Tibial nerve (tissue), 4 donors: ENCODE measurements at places on chromosomes 12 and 14.

DNA sequence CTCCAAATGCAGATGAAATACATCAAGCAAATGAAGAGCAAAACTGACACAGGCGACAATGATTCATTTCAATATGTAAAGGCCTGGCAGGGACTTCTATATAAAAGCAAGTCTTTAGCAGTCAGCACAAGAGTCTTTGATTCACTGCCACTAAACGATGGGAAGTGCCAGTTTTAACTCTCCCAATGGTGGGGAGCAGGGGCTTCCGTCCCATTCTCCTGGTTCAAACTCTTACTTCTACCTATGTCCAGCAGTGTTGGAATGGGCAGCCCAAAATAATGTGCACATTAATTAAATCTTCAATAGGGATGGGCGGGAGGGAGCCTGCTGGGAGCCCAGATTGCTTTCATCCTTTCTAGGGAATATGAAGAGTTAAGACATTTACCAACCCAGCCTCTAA is 97.5 kb upstream of the MDM1 start:
- DNase-seq: no peak
- no peak overlapping the region for H3K27ac ChIP-seq
- H3K4me3 ChIP-seq: no peak overlapping the region
- no peaks in the 10 kb centered on the region for H3K36me3 ChIP-seq
- H3K27me3 ChIP-seq: no peaks in the 10 kb centered on the region

DNA sequence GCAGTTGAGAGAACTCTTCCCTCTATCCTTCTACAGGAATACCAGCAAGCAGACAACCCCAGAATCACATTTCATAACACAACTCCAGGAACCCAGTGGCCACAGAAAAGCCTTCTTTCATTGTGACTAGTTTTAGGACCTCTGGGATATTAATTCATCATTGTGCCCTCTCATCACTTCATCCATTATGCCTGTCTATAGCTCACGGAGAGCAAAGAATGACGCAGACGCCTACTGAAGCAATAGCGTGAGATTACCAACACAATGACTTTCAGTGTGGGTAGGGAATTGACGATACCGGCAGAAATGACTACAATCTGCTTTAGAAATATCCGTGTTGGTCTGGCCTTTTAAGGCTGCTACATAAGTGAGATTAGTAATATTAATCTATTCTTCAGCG is 158.1 kb upstream of the FOXG1 start:
- H3K36me3 ChIP-seq: no peaks in the 10 kb centered on the region
- H3K4me1 ChIP-seq: no peaks in the 10 kb centered on the region
- no peak overlapping the region for H3K4me3 ChIP-seq
- H3K27ac ChIP-seq: no peak overlapping the region
- no peaks in the 10 kb centered on the region for H3K27me3 ChIP-seq

GRCh38 chr14:50778721-50779483 is 52.1 kb downstream of the NIN start:
- H3K27me3 ChIP-seq: no peaks in the 10 kb centered on the region
- no peak overlapping the region for H3K27ac ChIP-seq
- DNase-seq: no peak
- H3K4me3 ChIP-seq: no peak overlapping the region
- no peaks in the 10 kb centered on the region for H3K36me3 ChIP-seq

DNA sequence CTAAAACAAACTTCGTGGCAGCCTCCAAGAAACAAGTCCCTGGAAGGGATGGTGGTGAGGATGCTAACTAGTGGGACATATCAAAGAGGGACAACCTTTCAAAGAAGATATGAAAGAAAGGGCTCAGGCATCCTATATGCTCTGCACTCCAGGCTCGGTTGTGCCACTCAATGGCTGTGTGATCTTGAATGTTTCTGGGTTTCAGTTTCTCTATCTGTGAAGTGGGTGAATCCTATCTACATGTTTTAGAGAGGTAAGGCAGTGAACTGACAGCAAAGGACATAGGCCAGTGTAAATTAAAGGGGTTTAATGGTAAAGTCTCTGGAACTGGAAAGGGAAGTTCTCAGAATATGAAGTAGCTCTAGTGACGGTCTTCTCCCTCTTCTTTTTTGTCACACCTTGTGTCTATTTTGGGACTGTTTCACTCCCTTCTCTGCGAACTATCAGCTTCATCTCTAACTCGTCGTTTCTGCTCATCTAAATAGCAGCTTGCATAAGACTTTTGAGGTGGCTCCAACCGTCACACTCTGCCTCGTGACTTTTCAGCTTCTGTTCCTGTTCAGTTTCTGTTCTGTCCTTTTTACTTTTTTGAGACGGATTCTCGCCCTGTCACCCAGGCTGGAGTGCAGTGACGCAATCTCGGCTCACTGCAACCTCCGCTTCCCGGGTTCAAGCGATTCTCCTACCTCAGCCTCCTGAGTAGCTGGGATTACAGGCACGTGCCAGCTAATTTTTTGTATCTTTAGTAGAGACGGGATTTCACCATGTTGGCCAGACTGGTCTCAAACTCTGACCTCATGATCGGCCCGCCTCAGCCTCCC is 273.6 kb downstream of the SUDS3 start:
- H3K27me3 ChIP-seq: no peaks in the 10 kb centered on the region
- H3K4me1 ChIP-seq: no peaks in the 10 kb centered on the region
- DNase-seq: no peak
- H3K36me3 ChIP-seq: no peaks in the 10 kb centered on the region
- no peak overlapping the region for H3K27ac ChIP-seq

DNA sequence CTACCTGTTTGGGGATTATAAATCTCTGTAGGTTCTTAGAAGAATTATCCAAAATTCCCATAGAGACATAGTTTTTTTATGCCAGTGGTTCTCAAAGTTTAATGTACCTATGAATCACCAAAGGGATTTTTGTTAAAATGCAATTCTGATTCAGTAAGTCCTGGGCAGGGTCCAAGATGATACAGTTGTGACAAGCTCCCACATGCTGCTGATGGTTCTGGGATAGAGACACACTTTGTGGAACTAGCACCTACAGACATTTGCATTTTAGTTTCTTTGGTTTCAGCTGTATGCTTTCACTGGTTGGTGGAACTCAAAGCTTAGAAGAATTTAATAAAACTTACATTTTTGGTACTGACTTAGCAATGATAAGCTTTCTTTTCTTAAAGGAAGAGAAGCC is 80.4 kb downstream of the PTCSC3 start:
- H3K36me3 ChIP-seq: no peaks in the 10 kb centered on the region
- no peak overlapping the region for H3K27ac ChIP-seq
- H3K4me3 ChIP-seq: no peak overlapping the region
- H3K4me1 ChIP-seq: no peaks in the 10 kb centered on the region
- DNase-seq: no peak

DNA sequence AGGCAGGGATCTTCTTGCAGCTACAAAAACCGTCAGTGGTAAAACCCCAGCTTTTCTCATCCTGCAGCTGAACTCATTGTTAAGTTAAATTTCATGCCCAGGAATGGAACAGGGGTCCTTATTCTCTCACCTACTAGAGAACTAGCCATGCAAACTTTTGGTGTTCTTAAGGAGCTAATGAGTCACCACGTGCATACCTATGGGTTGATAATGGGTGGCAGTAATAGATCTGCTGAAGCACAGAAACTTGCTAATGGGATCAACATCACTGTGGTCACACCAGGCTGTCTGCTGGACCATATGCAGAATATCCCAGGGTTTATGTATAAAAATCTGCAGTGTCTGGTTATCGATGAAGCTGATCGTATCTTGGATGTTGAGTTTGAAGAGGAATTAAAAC is 68.9 kb downstream of the DCAF5 start:
- DNase-seq: no peak
- H3K36me3 ChIP-seq: no peaks in the 10 kb centered on the region
- no peaks in the 10 kb centered on the region for H3K27me3 ChIP-seq
- H3K4me1 ChIP-seq: no peaks in the 10 kb centered on the region
- no peak overlapping the region for H3K4me3 ChIP-seq

GRCh38 chr14:57749267-57749666 is 116.6 kb downstream of the SLC35F4 start:
- DNase-seq: no peak
- H3K27me3 ChIP-seq: no peaks in the 10 kb centered on the region
- H3K4me1 ChIP-seq: no peaks in the 10 kb centered on the region
- H3K36me3 ChIP-seq: no peaks in the 10 kb centered on the region
- H3K27ac ChIP-seq: no peak overlapping the region

GRCh38 chr12:121392325-121392716 is 7.6 kb upstream of the RNF34 start:
- H3K4me1 ChIP-seq: no peaks in the 10 kb centered on the region
- H3K27me3 ChIP-seq: no peaks in the 10 kb centered on the region
- no peak overlapping the region for H3K4me3 ChIP-seq
- DNase-seq: no peak
- H3K27ac ChIP-seq: no peak overlapping the region

DNA sequence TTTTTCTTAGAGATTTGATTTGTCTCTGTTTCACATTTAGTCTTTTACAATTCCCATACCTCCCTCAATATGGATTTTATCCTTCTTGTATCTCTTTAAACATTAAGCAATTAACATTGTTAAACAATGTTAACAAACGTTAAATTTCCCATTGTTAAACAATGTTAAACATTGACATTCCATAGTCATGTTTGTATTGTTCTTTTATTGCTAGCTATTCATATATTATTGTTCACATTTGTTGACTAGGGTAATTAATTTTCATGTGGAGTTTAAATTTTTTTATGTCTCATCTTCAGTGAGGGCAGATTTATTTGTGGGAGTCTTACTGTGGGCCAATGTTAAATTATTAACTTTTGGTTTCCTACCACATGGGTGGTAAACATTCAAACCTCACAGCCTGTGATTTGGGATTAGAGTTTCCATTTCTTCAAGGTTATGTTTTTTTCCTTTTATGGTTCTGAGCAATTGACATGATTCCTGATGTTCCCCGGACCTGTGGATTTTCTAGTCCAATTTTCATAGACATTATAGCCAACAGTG is 294.3 kb downstream of the ALG10B start:
- H3K27ac ChIP-seq: no peak overlapping the region
- no peaks in the 10 kb centered on the region for H3K27me3 ChIP-seq
- H3K4me1 ChIP-seq: no peaks in the 10 kb centered on the region
- H3K4me3 ChIP-seq: no peak overlapping the region
- H3K36me3 ChIP-seq: no peaks in the 10 kb centered on the region

DNA sequence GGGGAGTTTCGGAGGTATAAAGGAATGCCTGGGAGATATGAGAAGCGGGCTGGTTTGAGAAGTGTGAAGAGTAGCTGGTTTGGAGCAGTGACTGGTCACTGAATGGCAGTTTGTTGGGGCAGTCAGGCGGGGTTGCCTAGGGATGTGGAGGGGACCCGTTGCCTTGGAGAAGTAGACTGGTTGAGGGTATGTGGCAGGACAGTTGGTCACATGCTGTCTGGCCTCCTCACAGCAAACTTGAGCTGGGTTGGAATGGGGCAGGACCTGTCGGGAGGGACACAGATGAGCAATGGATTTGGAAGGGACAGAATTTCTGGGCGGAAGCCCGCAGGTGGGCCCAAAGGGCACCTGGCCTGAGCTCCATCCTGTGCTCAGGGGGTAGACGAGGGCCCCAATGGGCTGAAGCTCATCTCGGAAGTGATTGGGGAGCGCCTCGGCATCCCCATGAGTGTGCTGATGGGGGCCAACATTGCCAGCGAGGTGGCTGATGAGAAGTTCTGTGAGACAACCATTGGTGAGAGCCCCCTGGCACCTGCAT is 2.2 kb downstream of the GPD1 start:
- no peak overlapping the region for H3K27ac ChIP-seq
- H3K27me3 ChIP-seq: no peaks in the 10 kb centered on the region
- no peak for DNase-seq
- H3K4me3 ChIP-seq: no peak overlapping the region
- H3K4me1 ChIP-seq: peaks cover 29% of the 10 kb centered on the region

DNA sequence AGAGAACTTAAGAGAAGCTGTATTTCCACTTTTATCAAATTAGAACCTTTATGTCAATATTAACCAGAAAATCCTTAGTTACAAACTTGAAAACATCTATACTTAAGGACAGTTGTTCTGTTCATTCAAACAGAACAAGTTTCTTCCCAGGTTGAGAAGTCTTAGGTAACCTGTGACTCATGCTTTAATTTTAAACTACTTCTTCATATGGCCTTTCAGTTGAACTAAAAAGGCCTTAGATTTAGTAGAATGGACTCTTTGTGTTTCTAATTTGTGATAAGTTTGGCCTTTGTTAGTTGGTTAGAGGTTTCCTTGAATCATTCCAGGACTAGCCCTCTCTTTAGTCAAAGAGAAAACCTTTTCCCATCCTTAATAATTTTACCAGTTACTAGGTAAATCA is 274.2 kb downstream of the FUT8 start:
- DNase-seq: no peak
- H3K4me1 ChIP-seq: no peaks in the 10 kb centered on the region
- no peaks in the 10 kb centered on the region for H3K36me3 ChIP-seq
- H3K4me3 ChIP-seq: no peak overlapping the region
- no peaks in the 10 kb centered on the region for H3K27me3 ChIP-seq
- H3K27ac ChIP-seq: no peak overlapping the region
